NCI-H524 (cell line): ENCODE measurements at places on chromosomes 7 and 10.

DNA sequence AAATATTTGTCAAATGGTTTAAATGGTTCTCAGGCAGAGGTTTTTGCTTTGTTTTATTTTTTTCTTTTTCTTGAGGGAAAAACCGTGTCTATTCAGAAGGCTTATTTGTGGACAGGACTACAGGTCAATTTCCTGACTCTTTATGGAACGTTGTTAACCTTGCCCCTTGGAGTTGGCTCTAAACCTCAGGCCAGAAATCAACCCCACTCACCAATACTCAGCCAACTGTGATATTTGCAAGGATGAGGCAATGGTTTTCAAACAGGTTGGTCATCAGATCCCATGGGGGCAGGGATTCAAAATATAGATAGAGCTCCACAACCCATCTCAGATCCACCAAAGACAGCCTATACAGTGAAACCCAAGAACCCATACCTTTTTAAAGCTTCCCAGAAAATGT, 10.2 kb downstream of the PDLIM1 start:
- no peak for DNase-seq

DNA sequence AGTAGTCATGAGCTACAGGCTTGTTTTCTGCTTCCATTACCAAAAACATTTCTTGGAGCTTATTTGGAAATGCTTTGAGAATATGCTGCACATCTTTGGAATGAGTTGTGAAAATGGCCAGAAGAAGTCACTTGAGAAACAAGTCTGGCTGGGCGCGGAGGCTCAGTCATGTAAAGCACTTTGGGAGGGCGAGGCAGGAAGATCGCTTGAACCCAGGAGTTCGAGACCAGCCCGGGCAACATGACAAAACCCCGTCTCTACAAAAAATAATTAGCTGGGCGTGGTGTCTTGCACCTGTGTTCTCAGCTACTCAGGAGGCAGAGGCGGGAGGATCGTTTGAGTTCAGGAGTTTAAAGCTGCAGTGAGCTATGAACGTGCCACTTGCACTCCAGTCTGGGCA, 882 bp upstream of the CHCHD1 start:
- DNase-seq, result no peak

GRCh38 chr7:158312789-158313188, 274.8 kb downstream of the PTPRN2 start:
- DNase-seq, result no peak

- DNase-seq, result no peak
Measured at GRCh38 chr7:18330548-18330947, 165.0 kb upstream of the HDAC9 start.

DNA sequence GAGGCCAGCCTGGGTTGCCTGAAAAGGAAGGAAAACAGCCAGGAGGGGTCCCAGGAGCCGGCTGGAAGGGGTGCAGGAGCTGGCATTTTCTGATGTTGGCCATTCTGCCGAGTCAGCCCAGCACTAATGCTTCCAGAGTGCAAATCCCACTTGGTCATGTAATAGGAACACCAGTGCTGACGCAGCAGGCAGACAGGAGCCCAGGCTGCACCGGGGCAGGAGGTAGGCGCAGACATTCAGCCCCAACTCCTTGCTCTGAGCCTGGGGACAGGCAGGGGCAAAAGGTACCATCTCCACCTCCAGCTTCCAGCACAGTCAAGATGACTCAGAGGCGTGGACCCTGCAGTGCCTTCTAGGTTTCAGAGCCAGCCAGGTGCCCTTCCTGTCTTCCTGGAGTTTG, 10.2 kb upstream of the YWHAG start:
- no peak for DNase-seq

DNA sequence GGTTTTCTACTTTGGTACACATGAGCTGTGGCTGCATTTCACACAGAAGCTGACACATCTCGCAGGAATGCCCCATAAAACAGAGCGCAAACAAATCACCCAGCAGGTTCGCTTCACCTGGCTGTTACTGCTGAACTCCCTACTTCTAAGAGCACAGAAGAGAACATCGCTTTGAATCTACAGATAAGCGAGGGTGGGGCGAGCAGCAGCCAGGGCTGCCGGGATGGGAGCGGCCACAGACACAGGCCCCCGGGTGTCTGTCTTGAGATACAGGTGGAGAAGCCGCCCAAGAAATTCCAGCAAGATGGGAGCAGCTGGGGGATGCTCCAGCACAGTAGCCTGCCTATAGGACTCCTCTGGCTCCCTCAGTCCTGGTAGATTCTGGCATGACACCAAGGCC, 27.4 kb downstream of the OGDHL start:
- DNase-seq, result no peak

GRCh38 chr7:74051629-74052410, 23.8 kb downstream of the ELN start:
- DNase-seq, result peak; percentile 37

DNA sequence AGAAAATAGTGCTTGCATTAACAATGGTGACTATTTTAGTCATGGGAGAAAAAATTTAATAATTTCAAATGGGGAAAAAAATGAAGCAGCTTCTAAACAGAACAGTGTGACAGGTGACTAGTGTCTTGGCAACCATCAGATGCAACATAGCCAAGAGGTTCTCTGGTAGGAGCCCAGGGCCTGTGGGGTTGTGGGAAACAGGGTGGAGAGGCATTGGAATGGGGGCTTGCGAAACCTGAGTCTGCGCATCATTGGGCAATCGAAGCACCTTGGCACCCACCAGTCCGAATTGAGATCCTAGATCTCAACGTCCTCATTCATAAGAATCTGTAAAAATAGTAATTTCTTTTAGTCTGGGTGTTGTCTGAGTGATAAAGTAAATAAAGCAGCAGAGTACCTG, 19.2 kb upstream of the PARD3 start:
- no peak for DNase-seq

DNA sequence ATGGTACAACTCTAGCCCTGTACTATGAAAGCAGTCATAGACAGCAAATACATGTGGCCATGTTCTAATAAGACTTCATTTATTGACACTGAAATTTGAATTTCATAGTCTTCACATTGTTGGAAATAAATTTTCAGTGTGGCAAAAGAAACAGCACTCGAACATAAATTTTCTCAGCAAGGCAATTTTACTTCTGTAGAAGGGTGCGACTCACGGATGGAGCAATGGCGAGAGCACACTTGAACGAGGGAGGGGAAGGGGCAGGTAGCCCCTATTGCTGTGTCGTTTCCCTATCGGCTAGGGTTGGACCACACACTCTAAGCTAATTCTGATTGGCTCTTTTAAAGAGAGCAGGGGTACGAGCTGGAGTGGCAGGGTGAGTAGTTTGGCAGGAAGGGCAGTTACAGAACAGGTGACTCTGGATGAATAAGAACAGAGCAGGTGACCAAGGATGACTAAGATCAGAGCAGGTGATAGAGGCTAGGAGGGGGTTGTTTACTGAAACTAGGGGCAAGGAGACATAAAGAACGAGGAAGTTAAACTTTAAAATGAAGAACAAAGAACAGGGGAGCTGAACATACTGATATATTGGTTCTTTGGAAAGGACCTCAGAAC, 52.0 kb downstream of the LRRC4 start:
- no peak for DNase-seq

- no peak for DNase-seq
Measured at GRCh38 chr10:76554478-76554877, 1083.1 kb downstream of the KCNMA1 start.

- no peak for DNase-seq
Measured at GRCh38 chr10:70396140-70396539, 7.8 kb upstream of the EIF4EBP2 start.

GRCh38 chr7:2754086-2754485, 66.1 kb downstream of the AMZ1 start:
- DNase-seq, result no peak

DNA sequence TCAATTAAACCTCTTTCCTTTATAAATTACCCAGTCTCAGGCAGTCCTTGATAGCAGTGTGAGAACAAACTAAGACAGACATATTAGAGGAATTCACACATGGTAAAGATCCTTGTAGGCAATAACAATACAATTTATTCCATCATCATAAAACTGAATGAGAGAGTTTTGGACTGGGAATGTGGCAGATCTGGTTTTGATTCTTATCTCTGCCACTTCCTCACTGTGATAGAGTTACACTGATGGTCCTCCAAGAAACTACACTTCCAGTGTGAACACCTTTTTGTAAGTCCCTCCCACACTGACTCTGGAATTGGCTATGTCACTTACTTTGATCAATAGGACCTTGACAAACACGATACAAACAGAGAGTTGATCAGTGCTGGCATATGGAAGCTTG, 2.9 kb downstream of the ENO4 start:
- no peak for DNase-seq

- no peak for DNase-seq
Measured at GRCh38 chr10:128971374-128972035, 495.5 kb upstream of the MGMT start.

DNA sequence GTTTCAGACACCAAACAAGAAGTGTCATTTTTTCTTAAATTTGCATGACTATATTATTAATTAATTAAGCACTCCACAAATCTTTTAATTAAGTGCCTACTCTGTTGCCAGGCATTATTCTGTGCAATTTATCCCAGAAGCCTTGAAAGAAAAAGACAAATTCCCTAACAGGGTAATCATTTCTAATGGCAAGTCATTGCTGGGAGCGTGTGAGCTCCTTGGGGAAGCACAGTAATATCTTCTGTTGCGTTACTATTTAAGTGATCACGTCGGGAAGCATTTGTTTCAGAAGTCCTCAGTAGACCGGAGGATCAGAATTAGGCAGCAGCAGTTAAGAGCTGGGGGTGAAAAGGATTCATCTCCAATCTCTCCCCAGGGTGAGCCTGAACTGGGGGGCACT, 276.8 kb upstream of the RNF32 start:
- no peak for DNase-seq

- no peak for DNase-seq
Measured at GRCh38 chr7:93516834-93517233, 57.7 kb downstream of the CALCR start.

GRCh38 chr10:17112566-17112965, 17.0 kb downstream of the CUBN start:
- no peak for DNase-seq

DNA sequence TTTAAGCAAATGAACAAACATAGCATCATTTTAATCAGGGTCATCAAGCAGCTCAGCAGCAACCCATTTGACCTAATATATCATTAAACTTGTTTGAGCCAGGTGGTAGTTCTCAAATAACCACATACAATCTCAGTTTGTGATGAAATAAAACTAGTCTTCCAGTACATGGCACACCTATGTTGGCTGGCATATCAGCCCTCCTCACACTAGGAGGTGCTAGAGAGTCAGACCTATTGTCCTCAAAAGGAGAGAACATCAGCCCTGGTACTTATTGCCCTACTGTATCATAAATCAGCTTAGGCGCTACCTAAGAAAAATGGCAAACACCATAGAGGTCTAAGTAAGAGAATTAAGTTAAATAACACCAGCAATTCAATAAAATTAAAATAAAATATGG, 81.7 kb downstream of the CABCOCO1 start:
- no peak for DNase-seq

DNA sequence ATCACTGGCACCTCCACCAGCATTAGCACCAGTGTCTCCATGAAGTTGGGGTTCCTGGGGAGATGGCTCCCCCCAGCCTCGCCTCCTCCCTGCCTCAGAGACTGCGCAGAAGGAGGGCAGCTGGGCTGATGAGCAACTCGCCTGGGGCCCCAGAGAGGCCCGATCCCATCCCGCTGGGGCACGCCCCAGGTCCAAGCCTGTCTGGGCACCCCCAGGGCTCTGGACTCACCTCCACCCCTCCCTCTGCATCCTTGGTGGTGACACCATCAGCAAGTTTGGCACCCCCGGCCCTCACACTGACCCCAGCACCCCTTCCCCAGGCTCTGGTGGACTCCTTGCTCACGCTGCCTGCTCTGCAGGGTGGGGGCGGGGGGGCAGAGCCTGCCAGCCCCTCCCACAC, 89.5 kb downstream of the LHPP start:
- no peak for DNase-seq

DNA sequence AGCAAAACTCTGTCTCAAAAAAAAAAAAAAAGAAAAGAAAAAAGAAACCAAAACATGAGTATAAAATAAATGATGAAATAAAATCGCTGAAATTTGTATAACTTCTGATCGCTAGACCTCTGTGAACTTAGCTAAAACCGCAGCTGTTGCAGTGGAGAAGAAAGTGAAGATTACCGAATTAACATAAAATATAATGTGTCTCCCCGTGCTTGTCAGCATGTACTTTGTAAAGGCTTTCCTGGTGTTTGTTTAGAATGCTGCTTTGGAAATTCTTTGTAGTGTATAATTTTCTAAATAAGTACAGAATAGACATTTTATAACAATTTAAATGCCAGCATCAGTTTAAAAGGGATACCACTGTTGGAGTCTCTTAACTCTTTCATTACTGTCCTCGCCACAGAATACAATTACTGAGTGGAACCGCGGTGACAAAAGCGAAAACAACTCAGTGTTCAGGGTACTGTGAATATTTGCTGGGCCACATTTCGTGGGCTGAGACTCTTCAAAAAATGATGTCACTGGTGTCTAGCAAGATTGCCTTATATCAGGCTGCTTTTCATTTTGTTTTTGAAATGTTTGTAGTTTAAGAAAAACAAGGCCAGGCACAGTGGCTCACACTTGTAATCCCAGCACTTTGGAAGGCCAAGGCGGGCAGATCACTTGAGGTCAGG, 167.7 kb downstream of the NSUN6 start:
- DNase-seq, result no peak

- DNase-seq, result no peak
Measured at GRCh38 chr10:77006836-77007511, 630.6 kb downstream of the KCNMA1 start.

DNA sequence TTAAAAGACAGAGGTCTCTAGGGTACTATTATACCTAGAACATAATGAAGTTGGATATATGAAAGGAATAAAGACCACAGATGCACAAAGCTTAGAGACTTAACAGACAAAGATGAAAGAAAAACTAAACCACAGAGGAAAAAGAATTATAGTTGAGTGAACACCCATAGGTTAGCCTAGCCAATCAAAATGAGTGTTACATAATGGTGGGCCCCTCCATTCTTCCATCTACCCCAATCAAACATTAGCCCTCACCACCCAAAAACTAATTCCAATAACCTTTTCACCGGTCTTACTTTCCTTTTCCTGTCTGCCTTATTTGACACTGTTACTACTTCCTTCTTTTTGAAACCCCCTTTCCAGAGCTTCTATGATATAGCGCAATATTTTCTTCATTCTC, 130.1 kb downstream of the ELMO1 start:
- no peak for DNase-seq

DNA sequence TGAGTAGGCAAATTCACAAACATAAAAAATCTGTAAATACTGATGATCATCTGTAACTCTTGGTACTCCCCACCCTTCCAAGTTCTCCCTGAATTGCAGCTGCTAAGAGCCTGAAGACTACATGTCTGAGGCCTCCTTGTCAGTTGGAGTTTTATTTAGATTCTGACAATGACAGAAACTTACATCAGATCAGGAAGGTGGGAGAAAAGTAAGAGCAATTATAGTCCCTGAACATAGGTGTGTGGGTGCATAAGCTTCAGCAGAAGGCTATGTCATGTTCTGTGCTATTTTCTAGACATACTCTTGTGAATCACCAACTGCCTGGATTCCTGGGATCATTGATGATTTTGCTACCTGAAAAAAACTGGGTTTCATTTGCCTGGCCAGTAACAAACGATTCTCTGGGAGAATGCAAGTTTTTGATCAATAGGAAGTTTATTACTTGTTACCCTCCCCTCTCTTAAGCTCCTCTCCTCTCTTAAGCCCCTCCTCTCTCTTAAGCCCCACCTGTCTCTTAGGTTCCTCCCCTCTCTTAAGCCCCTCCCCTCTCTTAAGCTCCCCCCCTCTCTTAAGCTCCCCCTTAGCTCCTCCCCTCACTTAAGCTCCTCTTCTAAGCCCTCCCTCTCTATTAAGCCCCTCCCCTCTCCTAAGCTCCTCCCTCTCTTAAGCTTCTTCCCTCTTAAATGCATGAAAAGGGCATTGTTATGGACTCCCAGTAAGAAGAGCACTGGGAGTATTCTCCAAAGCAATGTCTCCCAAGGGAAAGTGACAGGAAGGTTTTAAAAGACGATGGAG, 1183.4 kb upstream of the AUTS2 start:
- no peak for DNase-seq
